ENCODE measurements at places on chromosomes 16 and 17.
A peak's percentile ranks its signal among the peaks of the same experiment; 100 is the strongest.

- DNase-seq = no peak
Observed at GRCh38 chr17:15048933-15049794, 216.0 kb downstream of the PMP22 start.

GRCh38 chr17:74369221-74369620 lies 1.9 kb downstream of the GPR142 start:
- peak; percentile 71 for DNase-seq

- no peak for DNase-seq
Observed at GRCh38 chr17:64084086-64084939, 45.6 kb downstream of the ERN1 start.

DNA sequence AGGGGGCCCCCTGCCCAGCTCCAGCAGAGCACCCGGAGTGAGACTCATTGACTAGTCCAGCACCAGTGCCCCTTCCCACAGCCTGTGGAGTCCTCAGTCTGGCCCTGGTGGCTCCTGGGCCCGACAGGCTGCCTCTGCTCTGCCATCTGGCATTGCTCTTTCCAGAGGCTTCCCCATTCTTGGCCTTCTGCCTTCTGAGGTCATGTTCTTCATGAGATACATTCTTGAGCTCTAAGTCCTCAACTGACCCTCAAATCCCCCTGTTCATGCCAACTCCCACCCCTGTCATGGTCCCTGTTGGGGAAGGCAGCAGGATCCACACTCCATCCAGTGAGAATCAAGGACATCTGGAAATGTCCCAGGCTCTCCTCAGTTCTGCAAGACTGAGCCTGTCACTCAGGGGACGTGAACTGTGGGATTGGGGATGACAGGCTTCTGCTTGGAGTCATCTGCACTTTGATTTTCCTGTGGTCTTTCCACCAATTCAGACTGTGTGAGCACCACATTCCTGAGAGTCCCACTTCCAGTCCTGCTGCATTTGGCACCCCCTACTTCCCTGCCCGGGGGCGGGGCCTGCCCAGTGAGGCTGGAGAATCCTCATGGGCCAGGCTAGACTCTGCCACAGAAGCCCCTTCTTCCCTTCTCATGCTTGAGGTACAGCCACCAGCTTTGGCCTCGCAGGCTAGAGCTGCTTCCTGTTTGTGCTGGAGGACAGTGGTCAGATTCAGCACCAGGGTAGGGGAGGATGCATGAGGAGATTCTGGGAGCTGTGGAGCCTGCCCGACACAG lies 2.7 kb downstream of the TRPV2 start:
- DNase-seq = no peak

GRCh38 chr16:81315271-81316175 lies 761 bp downstream of the GAN start:
- DNase-seq = peak; percentile 66

- DNase-seq = no peak
Observed at GRCh38 chr16:70680495-70681381, 5.1 kb downstream of the MTSS2 start.

DNA sequence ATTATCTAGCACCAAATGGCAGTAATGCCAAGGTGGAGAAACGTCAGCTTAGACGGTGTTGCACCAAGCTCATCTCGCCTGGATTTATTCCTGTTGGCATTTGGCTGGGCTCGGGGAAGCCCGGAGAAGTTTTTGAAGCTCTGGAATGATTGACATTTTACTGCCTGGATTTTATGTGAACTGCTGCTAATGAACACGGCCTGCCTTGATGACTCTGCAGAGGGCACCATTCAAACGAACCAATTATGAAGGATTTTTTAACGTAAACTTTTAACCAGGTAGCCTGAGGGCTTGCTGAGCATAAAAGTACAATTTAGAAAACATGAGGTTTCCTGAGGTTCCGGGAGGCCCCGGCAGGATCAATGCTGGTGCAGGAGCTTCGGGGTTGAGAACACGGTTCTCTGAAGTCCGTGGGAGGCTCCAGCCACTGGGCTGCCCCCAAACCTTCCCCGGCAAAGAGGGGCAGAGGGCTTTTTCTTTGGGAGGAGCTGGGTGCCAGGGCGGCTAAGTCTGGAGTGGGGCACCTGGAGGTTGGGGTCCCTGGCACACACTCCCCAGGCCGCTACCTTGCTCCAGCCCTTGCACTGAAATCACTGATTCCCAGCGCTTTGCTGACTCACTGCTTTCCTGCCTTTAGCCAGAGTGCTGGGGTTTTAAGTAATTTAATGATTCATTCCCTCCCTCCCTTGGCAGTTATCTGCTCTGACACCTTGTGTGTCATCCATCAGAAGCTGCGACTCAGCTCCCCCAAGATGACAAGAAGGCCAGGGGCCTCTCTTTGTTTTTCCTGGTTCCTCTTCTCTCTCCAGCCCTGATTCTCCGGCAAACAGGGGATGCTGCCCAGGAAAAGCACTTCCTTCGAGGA lies 161.2 kb upstream of the IRX3 start:
- DNase-seq = no peak

GRCh38 chr17:34511931-34512330 lies 67.5 kb upstream of the TMEM132E start:
- DNase-seq = no peak

DNA sequence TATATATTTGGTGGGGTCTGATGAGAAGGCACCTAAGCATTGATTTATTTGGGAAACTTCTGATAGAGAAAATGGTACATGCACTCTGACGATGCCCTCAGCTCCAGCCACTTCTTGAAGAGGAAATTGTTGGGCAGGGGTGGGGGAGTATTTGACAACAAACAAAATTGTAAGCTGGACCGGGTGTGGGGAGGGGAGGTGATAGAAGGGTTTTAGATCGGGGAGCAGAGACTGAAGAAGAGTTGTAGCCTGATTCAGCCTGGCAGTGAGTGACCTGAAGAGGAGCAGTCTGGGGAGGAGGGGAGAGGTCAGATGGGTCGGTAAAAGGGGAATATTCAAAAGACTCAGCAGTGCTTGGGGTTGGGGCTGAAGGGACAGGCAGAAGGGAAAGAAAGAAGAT lies 2284.7 kb downstream of the TP53TG3F start:
- DNase-seq = no peak

DNA sequence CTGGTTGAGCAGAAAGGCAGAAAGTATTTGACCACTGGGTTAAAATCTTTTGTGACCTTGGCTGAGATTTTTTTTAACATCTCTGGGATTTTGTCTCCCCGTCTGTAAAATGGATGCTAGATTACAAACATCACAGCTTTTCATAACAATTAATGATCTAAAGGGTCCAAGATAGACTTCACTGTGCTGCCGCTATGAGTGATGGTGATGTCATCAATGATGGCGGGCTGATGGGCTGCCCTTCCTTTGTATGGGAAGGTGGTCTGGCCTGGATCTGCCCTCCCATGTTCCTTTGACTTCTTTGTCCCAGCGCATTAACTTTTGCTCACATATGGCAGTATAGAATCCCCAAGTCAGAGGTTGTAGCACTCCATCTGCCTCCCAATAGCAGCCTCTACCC lies 116.7 kb downstream of the IRX5 start:
- no peak for DNase-seq

- DNase-seq = no peak
Observed at GRCh38 chr17:47172696-47173565, 16.2 kb downstream of the CDC27 start.

DNA sequence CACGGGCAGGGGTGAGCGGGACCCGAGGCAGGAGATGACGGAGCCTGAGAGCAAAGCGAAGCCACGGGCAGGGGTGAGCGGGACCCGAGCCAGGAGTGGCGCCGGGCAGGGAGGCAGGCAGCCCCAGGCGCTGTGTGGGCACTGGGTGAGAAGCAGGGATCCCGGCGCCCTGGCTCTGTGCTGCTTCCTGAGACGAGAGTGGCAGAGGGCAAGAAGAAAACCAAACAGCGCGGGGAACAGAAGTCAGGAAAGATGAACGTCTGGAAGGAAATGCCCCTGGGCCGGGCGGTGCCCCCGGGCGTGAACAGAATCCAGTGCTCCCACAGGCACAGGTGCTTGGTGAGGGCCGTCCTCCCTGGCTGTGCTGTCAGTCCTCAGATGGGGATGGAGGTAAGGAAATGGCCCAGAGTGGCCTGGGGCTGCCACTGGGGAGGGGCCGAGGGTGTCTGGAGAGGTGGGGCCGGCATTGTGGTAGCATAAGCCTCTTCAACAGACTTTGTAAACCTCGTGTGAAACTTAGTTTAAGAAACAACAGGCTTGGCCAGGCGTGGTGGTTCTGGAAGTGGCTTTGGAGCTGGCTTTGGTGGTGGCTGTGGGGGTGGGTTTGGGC lies 9.8 kb downstream of the ASPSCR1 start:
- no peak for DNase-seq

DNA sequence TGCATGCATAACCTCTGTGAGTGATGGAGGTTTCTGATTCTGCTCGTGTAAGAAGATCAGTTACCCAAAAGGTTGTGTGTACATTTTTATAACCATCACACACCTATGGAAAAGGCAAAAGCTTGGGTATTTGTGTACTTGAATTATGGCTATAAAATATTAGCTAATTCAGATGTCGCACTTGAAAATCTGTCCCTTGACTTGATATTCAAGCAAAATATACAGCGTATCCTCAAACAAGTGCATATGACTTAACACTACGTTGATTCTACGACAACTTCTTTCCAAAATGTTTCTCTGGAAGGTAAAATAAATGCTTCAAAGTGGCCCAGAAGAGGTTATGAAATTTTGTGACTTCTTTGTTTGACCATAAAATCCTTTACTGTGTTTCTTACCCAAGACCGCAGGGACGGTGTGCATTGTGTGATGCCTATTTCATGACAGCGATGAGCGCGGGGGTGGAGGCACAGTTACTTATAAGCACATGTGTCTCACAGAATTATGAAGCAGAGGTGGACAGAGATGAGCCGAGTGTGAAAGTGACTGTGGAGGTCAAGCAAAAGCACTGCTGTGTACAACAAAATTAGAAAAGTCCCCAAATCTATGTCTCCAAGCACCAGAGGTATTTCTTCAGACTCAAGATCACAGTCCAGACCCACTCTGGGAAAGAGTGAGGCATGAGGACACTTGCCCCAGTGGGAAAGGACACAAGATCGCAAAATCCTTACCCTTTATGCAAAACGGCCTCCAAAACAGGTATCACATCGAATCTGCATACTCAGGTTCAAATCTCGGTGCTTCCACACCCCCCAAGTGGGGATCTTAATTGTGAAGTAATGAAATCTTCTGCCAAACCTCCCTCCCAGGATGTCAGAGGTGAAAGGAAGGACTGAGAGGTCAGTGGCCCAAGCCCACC lies 4.1 kb upstream of the HOXB9 start:
- DNase-seq = peak; percentile 19

GRCh38 chr17:48490451-48490892 lies 40.3 kb downstream of the HOXB1 start:
- no peak for DNase-seq

DNA sequence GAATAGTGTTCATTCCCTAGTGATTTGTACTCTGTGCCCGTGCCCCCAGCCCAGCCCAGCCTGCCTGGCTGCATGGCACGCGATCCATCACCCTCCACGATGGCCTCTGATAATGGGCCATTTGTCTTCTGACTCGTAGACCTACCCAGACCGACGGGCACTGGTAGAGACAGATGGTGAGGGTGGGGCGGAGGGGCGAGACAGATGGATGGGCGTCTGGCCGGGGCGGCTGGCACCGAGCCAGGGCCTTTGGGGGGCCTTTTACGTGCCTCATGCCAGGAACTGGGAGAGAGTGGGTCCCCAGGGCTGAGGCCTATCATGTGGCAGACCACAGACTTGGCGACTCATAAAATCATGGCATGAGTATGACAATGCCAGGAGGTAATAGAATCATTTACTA lies 25.4 kb downstream of the CRHR1 start:
- DNase-seq = no peak

GRCh38 chr17:4204710-4205173 lies 59.0 kb downstream of the ANKFY1 start:
- DNase-seq = peak; percentile 69

DNA sequence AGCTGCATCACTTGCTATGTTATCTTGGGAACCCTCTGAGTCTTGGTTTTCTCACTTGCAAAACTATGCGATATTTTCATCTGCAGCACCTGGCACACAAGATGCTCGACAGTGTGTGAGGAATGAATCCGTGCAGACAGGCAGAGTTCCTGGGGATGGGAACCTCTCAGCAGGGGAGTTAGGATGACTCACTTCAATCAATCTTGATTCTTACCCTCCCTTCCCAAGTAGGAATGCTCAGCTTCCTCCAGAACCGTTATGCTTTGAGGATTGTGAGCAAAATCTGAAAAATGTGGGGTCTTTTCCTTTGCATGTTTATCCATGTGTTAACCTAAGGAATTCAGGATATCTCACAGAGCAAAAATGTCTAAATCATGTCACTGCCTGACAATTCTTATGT lies 68.9 kb upstream of the HNF1B start:
- DNase-seq = no peak

DNA sequence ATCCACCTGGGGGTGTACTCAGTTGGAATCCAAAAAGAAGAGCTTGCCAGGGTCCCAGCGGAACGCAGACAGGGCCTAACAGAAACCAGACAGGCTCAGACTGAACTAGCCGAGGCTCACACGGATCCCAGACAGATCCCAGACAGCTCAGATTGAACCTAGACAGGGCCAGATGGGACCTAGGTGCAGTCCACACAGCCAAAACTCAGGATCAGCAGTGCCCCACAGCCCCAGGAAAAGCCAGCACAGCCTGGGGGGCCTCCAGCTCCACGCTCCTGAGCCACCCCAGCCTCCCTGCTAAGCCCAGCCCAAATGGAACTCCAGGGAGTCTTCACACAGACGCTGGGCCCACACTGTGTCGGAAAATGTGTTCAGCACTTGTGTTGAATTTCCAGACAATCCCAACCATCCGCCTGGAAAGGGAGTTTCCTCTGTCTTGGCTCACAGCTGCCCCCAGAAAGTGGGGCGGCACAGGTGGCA lies 7.5 kb downstream of the STX1B start:
- no peak for DNase-seq

DNA sequence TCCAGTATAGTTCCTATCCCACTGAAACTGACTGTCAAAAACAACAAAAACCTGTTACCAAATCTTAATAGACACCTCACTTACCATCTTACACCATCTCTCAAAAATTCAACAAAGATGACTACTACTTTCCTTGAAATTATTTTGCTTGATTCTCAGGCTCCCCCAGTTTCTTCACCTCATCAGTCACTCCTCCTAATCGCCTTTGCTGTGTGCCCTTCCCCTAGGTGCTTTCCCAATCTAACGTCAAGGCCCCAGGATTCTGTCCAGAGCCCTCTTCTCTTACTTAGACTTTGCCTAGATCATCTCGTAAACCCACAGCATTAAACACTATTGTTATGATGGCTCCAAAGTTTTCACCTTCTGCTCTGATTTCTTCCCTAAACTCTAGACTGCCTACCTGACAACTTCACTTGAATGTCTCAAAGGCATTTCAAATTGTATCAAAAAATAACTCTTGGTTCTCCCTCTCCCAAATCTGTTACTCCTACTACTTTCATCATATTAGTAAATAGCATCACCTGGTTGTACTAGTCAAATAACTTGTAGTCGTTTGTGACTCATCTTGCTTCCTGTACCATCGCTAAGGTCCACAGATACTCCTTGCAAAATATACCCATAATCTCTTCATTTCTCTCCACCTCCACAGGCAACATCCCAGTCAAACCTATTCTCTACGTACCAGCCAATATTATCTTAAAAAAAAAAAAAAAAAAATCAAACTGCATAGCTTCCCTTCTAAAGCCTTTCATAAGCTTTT lies 18.0 kb downstream of the C16orf87 start:
- DNase-seq = no peak

Measured in sciatic nerve (tissue), 2 donors.